ENCODE measurements at places on chromosomes 6 and 20.

- no peak for DNase-seq
These were observed 28.5 kb upstream of the TMEM14A start for GRCh38 chr6:52642368-52642767.

GRCh38 chr6:20440296-20440695 lies 38.6 kb downstream of the E2F3 start:
- DNase-seq = no peak

- DNase-seq = no peak
These were observed 21.4 kb upstream of the CITED2 start for GRCh38 chr6:139395891-139396301.

DNA sequence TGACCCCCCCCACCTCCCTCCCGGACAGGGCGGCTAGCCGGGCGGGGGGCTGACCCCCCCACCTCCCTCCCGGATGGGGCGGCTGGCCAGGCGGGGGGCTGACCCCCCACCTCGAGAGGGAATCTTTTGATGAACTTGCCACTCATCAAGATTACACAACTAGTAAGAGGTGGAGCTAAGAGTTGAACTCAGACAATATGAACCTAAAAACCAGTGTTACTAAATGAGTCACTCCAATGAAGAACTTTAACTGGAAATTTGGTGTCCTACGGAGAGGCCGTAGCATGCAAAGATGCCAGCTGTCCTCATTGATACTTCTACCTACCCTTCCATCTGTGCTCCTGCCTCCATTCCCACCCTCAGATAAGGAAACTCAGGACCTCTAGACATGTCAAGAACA lies 42.8 kb downstream of the PFDN4 start:
- no peak for DNase-seq

- DNase-seq = no peak
These were observed 12.4 kb upstream of the GTSF1L start for GRCh38 chr20:43739148-43739749.

DNA sequence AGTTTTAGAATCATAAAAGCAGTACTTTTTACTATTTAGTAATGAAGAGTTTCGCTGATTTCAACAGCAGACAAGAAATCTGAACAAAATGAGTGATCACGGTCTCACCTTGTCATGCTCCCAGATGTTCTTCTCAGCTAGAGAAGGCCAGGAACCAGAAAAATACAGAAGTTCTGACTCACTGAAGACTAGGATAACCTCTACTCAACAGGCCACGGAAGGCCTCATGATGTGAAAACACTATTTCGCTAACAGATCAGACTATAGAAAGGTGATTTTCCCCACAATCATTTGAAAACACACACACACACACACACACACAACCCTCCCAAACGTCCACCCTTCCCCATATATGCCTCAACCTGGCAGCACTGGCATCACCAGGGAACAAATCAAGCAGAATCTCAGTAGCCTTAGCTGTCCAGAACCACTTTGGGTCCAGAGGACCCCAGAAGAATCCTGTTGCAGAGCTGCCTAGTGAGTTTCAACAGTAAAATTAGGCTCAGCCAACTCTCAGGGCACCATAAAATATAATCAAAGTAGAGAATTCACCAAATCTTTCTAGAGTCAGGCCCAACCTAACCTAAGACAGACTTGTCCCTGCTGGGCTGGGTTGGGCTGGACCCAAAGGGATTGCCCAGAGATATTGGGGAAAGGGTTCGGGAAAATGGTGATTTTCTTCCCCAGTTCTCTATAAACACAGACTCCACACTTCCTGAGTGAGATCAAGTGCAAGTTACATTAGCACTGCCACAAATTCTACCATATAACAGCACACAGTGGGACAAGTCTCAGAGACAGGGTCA lies 7.9 kb downstream of the EXOC2 start:
- no peak for DNase-seq

DNA sequence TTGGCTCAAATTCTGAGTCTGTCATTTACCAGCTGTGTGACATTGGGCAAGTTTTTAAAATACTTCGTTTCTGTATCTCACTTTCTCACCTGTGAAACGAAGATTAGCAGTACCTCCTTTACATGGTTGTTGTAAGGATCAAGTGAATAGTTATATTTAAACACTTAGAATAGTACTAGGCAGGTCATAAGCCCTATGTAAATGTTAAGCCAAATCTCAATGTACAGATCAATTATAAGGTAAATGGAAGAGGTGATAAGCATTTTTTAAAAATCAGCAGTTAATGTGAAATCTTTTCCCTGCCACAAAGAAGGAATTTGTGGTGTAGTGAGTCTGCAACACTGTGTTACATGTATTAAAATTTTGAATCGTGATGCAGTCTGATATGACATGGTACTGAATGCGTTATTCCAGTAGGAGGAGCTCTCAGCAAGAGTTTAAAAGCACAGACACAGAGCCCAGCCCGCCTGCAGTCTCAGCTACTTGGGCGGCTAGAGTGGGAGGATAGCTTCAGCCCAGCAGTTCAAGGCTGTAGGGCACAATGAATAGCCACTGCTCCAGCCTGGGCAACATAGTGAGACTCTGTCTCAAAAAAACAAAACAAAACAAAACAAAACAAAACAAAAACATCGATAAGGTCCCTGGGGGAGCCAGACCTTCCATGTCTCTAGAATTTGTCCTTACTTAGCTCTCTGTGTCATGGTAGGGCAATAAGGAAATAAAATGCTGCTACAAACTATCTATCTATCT lies 46.0 kb downstream of the GTF2H5 start:
- DNase-seq = peak; percentile 58

DNA sequence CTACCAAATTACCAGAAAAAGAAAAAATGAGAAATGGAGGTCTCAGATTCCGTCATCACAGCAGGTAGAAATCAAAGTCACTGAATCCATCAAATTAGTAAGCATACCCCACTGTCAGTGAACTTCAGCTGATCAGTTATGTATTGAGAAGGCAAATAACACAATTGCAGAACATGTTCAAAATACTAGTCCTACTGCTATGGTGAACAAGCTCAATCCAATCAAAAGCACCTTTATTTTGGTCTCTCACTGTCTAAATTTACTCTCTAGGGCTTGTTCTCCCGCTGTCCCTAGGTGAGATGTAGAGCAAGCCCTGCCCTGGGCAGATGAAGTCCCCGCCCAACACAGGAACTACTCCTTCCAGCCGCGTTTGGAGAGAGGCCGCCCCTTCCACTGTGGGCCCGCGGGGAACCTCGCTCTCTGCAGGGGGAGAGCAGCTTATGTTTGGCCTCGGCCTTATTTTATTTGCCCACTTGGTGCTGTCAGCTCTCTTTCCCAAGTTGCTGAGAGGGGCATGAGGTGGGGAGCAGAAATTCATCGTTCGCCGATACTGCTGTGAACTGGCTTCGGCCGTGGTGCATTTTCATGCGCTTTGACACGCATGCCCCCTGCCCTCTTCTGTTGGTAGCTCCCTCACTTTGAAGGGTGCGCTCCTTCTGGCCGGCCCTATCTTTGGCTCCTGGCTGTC lies 14.3 kb upstream of the MAP1LC3A start:
- no peak for DNase-seq

DNA sequence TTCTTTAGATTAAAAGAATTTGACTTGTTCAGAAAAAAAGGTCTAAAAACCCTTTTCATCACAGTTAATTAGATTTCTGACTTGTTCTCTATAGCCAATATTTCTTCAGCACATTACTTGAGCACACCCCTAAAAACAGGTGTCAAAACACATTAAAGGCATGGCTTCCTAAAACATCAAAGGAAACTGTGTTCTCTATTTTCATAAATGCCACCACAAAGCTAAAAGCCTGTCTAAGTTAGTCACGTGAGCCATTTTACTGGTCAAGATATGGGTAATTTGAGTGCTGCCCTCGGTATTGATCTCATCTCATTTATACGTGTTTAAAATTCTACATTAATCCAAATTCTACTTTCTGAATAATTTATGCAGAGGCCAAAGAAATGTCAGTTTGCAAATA lies 580.5 kb downstream of the HAO1 start:
- DNase-seq = no peak

- DNase-seq = peak; percentile 22
These were observed 13.6 kb upstream of the ABRACL start for GRCh38 chr6:139014945-139015344.

DNA sequence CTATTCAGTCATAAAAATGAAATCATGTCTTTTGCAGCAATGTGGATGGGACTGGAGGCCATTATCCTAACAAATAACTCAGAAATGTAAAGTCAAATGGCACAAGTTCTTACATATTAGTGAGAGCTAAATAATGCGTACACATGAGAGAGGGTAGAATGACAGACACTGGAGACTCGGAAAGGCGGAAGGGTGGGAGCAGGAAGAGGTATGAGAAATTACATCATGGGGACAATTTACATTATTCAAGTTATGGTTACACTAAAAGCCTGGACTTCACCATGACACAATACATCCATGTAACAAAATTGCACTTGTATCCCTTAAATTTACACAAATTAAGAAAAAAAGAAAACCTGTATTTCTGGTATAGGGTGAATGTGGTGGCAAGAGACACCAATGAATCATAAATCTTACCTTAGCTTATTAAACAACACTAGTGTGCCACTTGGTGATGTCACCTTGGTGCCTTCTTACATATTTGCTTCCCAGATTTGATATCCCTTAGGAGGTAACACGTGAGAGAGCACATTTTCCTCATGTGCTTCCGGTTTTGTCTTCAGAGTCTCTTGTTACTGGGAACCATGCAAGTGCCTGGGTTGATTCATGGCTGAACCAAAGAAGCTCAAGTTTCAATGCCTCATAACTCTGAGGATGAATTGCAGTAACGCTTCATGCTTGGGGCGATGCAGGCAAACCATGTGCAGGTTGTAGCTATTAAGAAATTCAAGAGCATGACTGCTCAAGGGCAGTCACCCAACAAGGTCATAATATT lies 84.6 kb downstream of the DCDC2 start:
- DNase-seq = no peak

- no peak for DNase-seq
These were observed 59.5 kb upstream of the RSPO3 start for GRCh38 chr6:127058936-127059335.

DNA sequence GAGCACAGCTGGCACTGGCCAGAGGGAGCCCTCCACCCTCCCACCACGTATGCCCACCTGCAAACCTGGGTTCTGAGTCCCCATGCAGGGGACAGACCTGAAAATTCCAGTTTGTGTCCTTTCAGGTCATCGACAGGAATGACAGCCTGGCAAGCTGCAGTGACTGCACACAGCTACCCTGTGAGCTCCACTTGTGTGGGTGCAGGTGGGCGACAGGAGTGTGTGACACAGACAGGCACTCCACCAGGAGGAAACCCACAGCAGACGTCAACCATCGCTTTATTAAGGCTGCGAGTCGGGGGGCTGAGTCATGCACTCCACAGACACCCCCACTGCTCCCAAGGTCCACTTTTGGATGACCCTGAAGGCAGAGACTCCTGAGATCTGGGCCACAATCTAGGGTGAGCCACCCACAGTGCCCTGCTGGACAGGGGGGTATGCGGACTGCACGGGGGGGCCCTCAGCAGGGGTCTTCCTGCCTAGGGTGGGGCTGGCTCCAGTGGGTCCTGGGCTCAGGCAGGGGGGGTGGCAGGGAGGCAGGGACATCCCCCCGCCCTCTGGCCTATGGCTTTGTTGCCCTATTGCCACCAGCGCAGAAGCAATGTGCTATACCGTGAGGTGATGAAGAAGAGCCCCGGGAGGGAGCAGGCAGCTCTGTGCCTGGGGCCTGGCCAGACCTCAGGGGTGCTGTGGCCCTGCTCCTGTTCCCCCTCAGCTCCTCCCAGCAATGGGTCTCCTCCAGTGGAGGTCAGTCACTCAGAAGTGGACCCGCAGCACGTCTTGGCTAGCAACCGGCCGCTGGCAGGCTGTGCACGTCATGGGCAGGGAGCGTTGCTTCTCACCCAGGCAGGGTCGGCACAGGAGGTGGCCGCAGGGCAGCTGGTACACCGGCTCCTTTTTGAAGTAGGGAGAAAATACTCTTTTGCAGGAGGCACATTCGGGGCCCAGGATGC lies 25.1 kb upstream of the AVP start:
- DNase-seq = no peak

DNA sequence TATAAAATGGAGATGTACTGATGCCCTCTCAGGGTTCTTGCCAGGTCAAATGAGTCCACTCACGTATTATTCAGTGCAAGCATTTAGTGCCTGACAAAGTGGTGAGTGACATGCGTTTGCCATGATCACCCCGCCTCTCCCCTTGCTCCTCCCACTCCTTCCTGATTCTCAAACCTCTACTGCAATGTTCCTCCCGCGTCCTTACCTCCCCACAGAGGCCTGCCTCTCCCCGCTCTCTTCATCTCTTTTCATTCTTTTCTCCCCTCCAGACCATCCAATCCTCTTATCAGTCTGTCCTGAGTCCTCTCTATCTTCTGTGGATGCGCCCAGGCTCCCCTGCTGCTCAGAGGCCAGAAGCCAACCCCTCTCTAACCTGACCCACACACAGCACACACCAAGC lies 40.7 kb downstream of the KCNK5 start:
- DNase-seq = no peak

GRCh38 chr20:6017880-6018279 lies 36.0 kb downstream of the LRRN4 start:
- no peak for DNase-seq

DNA sequence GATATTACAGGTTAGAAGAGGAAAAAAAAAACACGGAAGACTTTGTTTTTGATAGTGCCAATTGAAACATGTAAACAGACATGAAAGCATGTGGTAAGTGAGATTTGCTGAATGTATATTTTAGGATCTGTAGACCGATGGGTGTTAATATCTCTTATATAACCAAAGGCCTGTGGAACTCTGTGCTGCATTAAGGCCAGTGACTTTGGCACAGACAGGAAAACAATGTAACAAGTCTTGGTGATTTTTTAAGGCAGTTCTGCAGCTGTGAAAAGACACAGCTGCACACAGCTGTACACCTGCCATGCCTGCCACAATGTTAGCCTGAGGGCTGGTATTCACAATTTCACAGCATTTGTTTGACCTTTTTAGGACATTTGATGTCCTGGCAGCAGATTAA lies 6.1 kb downstream of the SOBP start:
- no peak for DNase-seq

GRCh38 chr6:26640806-26641205 lies 18.7 kb downstream of the ZNF322 start:
- no peak for DNase-seq

GRCh38 chr20:32966881-32967781 lies 37.1 kb downstream of the SUN5 start:
- no peak for DNase-seq

DNA sequence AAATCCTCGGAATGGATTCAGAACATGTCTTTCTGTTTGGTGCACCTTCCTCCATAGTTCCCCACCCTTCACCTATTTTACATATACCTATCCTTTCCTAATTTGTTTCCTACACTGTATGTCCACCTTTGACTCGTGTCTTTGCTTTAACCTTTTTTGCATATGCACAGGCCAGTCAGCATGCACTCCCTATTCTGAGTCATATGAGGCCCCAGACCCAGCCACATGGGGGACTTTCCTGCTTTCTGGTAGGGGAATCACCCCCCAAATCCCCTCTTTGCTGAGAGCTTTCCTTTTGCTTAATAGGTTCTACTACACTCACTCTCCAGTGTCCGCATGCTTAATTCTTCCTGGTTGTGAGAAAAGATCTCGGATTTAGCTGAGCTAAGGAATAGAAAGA lies 393.8 kb upstream of the IMPG1 start:
- DNase-seq = no peak

- no peak for DNase-seq
These were observed 80.6 kb upstream of the MBOAT1 start for GRCh38 chr6:20292905-20293304.

- no peak for DNase-seq
These were observed 130.0 kb upstream of the GGTLC1 start for GRCh38 chr20:24118441-24119175.

GRCh38 chr20:13305284-13305683 lies 84.2 kb downstream of the ISM1 start:
- no peak for DNase-seq

Measured in DMS153 (cell line).